ENCODE measurements at places on chromosomes 12 and 14. TPM values are rescaled to one million over a fixed set of nuclear protein-coding genes. Genes with fewer than 3 reads are reported as not detected.
A peak's percentile ranks its signal among the peaks of the same experiment; 100 is the strongest.

DNA sequence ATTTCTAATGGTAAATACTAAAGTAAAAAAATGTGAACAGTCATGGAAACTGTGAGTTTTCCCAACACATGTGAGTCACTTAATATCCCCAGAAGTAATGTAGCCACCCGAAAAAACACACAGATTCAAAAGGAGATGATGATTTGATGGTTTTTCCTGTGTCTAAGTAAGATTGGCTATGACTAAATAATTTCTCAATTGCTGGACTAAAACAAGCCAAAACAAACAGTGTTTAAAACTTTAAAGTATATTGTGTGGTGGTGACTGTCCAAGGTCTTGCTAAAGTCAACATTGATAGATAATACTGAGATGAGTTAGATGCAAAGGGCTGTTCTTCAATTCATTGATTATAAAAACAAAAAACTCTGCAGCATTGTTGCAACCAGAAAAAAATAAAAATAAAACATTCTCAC, 89.6 kb upstream of the SOX5 start:
- peak; percentile 49 for DNase-seq

- no peak for DNase-seq
Measured at GRCh38 chr12:66239295-66239694, 50.3 kb downstream of the IRAK3 start.

- no peak for DNase-seq
Measured at GRCh38 chr12:43052441-43052840, 462.9 kb upstream of the PRICKLE1 start.

DNA sequence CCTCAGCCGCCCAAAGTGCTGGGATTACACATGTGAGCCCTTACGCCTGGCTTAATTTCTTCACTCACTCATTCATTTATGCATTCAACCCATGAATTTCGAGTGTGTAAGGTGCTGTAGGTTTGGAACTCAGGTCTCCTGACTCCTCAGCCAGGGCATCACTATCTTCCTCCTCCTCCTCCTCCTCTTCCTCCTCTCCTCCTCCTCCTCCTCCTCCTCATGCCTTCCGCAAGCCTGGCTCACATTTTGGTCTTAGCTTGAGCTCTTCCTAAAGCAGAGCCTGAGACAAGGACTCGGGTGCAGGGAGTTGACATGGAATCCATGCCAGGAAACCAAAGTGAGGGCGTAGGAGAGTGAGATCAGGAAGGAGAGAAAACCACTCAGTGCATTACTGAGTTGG, 20.8 kb upstream of the CHGA start:
- no peak for DNase-seq

Gene ATN1
- total RNA-seq: 15.8 TPM

DNA sequence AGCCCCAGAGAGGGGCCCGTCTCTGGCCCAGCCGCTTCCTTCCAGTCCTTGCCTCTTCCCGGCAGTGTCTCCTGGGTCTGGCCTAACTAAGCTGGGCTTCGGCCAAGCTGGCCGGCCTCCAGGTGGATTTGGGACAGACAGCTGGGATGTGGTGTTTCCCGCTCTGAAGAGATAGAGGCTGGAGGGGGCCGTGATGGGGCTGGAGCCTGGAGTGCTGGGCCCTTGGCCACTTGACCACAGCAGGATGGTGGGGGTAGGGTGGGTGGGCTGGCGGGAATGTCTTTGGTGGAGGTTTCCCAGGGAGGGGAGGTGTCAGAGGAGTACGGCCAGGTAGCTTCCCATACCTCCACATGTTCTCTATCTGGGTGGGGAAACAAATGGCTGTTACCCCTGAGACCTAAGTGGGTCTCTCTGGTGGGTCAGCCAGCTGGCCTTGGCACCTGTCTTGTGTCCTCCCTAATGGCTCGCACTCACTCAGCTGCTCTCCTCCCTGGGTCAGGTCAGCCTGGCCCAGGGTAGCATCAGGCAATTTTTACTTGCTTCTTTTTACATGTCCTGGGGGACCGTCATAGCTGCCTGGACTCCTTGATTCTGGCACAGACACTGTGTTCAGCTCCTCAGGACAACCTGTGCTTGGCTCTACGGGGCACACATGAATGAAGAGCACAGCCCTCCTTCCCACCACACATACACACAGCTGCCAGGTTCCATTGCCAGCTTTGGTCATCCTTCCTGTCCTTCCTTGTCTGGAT, 19.8 kb upstream of the PGF start:
- no peak for DNase-seq
